AG08396 (cell line): ENCODE measurements at places on chromosomes 16 and 17.

GRCh38 chr16:2428051-2428783, 1.0 kb upstream of the CCNF start:
- no peak for DNase-seq

DNA sequence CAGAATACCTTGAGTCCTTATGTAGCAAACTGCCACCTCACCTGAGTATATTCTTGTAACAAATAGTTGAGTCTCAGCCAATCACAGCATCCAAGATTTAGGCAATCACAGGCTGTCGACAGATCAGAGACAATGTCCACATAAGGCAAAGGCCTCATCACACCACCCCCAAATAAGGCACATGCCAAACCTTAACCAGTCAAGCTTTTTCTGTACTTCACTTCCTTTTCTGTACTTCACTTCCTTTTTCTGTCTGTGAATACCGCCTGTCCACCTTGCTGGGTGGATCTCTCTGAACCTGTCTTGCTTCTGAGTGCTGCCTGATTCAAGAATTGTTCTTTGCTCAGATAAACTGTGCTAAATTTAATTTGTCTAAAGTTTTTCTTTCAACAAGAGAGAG, 210.4 kb upstream of the N4BP1 start:
- DNase-seq = no peak

- no peak for DNase-seq
Measured at GRCh38 chr16:13561291-13562070, 358.5 kb upstream of the ERCC4 start.

GRCh38 chr16:21650521-21650920, 1.9 kb downstream of the IGSF6 start:
- DNase-seq = no peak

GRCh38 chr16:67649494-67649931, 4.6 kb downstream of the CARMIL2 start:
- no peak for DNase-seq

DNA sequence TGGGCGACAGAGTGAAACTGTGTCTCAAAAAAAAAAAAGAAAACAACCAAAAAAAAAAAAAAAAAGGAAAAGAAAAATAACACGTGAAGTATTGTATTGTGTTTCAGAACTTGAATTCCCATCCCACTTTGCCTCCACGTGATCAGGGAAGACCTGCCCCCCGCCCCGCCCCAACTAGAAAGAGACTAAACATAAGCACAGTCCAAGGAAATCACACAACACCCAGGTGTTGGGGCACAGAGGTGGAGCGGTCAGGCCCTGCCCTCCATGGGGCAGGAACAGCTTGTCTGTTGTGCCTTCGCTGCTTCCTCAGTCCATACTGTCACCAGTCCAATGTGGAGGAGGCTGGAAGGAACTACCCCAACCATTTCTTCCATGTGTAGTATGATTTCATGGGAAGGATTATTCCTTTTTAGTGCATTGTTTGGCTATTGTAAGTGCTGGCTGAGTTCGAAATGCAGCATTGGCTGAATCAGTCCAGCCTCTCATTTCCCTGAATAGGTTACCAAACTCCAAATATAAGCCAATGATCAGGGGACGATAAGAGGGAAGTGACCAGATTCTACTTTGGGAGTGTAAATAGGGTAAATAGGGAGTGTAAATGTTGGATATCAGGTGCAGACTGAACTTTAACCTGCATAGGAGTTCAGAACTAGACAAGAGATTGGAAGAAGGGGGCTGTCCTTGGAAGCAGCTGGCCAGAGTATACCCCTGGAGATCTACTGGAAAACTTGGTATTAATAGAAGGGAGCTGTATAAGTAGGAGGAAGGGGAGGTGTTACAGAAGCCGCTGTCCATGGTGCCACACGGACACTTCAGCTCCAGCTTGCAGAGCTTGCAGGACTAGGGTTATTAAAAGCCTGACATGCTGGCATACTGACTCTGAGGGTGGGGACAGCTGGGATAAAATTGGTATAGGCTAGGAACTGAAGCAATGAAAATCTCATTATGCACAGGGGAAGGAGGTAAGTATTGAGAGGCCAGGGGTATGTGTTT, 50.7 kb downstream of the TANGO6 start:
- DNase-seq = peak; percentile 10

DNA sequence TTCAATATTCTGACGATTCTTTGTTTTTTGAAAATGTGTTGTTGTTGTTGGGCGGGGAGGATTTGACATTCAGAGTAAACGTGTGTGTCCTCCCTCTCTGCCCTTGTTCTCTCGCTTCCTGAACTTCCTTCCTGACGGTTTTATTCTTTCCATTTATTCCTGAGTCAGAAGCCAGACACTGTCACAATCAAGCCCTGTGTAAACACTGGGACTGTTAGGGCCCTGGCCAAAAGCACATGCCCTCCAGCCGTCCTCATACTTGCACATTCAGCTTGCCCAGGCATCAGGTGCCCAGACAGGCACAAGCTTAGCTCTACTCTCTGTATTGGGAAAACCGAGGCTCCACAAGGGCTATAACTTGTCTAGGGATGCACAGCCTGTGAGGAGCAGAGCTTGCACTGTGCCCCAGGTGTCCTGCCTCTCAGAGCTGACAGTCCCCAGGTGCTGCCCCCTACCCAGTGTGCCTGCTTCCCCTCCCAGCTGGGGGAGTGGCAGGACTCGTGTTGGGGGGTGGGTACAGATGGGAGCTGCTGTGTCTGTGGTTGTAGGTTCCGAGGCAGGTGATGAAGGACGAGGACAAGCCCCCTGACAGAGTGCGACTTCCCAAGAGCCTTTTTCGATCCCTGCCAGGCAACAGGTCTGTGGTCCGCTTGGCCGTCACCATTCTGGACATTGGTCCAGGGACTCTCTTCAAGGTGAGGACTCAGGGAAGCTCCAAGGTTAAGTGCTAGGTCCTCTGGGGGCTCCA, 9.7 kb downstream of the ADGRG3 start:
- no peak for DNase-seq
